ENCODE measurements at places on chromosomes 1 and 21. TPM values are rescaled to one million over a fixed set of nuclear protein-coding genes. Genes with fewer than 3 reads are reported as not detected.

DNA sequence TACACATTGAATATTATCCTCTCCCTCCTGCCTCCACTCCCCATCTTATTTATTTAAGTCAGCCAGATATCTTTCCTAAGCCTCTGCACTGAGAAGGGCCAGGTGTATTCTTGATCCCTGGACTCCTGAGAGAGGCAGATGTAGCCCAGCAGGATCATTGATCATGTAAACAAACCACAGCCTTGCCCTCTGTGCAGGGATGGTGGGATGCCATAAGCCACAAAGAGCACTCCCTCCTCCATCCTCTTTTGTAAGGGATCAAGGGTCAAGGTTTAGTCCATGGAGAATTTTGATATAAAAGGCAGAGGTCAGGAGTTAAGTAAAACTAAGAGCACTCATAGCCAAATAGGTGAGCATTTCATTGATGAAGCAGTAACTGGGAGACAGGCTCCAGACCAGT is 17.3 kb downstream of the PHGDH start:
- DNase-seq, result no peak

DNA sequence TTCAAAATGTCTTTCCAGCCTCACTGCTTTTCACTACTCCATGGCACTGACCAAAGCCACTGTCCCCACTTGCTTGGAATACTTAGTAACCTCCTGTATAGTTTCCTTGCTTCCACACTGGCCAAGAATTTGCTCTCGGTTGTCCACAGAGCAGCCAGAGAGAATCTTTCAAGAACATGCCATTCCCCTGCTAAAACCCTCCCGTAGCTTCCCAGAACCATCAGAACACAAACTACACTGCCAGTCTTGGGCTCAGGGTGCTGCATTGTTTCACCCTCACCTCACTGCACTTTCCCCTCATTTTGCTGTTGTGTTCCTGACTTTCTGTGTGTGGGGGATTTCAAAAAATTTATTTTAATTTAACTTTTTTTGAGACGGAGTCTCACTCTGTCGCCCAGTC is 25.5 kb upstream of the ERRFI1 start:
- DNase-seq, result no peak

- no peak for DNase-seq
Observed at GRCh38 chr1:202585590-202585933, 124.7 kb downstream of the SYT2 start.

GRCh38 chr21:17610911-17611310 is 1.8 kb downstream of the BTG3 start:
- peak; percentile 40 for DNase-seq

DNA sequence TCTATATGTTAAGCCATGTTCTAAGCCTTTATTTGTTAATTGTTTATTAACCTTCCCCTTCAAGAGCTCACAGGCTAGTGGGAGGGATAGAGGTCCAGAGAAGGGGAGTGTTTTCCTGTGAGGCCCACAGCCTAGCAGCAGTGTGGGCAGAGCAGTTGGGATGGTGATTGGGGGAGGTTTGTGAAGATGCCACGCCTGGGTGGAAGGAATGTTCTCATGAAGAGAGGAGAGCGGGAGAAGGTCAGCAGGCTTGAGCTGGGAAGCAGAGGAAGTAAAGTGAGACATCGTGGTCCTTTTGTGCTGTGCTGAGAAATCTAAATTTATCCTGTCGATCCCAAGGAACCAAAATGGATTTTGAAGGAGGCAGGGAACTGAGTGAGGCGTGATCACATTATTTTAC is 42.6 kb downstream of the TRAPPC10 start:
- no peak for DNase-seq

The MASP2 gene
- not detected for total RNA-seq

The TRAF3IP3 gene
- total RNA-seq, result not detected

- no peak for DNase-seq
Observed at GRCh38 chr1:147753081-147753480, 7.3 kb downstream of the GJA5 start.

The AIM2 gene
- total RNA-seq, result not detected

DNA sequence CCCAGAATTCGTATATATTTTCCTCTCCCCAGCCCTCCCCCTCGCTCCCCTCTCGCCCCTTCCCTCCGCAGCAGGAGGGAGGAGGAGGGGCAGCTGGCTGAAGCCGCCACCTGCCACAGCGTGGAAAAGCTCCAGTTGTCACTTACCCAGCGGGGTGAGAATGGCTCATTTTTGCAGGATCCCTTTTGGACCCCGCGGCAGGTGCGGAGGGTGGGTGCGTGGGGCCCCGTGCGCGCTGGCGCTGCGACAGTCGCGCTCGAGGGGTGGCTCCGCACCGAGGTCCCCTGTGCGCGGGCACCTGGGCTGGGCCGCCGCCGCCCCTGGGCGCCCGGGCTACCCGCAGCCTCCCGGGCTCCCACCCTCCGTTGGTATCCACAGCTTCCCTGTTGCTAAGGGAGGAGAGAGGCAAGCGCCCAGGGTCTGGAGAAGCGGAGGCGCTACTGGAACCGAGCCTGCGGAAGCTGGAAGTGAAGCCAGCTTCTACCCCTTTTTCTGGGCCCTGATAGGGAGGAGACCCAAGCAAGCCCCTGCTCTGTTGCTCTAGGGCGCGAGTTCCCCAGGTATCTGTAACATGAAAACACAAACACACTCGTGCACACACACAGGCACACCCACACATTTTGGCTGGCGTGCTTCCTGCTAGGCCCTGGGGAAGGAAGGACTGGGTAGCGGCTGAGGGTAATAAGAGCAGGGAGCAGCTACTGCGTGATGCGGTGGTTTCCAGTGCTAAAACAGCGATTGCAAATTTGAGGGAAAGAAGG is at the start of gene ERICH3:
Gene ERICH3, minus strand, starts transcription at position 442 of the 761 bp plus-strand sequence. Its CDS starts 273 bp downstream, at position 169.
- no peak for DNase-seq

GRCh38 chr1:165753934-165754333 is 14.7 kb downstream of the TMCO1 start:
- no peak for DNase-seq

The SOX13 gene
- 23.0 TPM for total RNA-seq

DNA sequence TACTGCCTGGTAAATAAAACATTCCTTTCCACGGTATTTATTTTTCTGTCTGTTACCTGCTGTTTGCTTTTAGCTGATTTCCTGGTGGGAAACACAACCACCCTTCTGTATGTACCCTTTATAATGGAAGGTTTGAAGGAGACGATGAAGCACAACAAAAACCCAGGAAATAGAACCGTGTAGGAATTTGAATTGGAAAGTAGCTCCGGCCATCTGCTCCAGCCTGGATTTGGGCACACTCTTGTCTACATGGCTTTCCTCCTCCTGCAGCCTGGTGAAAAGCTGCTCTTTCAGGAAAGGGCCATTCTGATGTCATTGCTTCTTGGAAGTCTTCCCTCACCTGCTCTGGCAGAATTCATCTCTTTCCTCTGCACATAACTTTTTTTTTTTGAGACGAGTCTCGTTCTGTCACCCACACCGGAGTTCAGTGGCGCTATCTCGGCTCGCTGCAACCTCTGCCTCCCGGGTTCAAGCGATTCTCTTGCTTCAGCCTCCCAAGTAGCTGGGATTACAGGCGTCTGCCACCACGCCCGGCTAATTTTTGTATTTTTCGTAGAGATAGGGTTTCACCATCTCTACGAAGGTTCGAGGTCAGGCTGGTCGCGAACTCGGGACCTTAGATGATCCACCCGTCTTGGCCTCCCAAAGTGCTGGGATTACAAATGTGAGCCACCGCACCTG is 2.7 kb downstream of the AK4 start:
- DNase-seq, result no peak

GRCh38 chr1:233675446-233675845 is 61.5 kb downstream of the KCNK1 start:
- DNase-seq, result no peak

The OLFML3 gene
- total RNA-seq, result 21.5 TPM

DNA sequence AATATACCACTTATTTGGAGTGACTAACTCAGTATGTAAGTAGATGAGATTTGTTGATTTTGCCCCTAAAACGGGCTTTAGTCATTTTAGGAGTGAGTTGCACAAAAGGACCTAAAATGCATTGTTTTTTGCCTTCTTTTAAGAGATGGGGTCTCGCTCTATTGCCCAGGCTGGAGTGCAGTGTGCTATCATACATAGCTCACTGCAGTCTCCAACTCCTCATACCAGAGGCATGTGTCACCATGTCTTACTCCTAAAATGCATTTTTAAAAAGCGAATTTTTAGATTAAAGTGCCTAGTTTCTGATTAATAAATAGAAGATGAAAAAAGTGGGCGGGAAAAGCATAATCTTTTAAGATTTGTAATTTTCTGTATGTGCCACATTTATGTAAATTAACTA is 11.5 kb upstream of the NEXN start:
- DNase-seq, result no peak

The OR2AK2 gene
- total RNA-seq, result not detected

DNA sequence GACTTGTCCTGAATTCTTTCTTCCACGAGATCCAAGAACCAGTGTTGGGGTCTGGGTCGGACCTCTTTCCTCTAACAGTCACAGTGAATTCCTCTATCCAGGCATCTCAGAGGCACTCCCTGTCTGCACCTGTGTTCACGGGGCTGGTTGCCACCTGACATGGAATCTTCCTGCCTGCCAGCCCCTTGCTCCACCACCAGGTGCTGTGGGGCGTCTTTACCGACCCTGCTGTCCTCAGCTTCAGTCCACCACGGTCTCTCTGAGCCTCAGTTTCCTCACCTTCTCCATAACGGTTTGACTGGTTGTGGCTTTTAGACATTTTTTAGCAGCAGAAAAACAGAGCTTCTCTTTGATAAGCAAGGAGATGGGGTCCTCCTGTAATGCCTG is 62.7 kb downstream of the SDC3 start:
- no peak for DNase-seq

GRCh38 chr1:31745096-31745945 is 18.8 kb downstream of the ADGRB2 start:
- peak; percentile 74 for DNase-seq

GRCh38 chr1:169731446-169731845 is 2.4 kb downstream of the SELE start:
- DNase-seq, result peak; percentile 33

DNA sequence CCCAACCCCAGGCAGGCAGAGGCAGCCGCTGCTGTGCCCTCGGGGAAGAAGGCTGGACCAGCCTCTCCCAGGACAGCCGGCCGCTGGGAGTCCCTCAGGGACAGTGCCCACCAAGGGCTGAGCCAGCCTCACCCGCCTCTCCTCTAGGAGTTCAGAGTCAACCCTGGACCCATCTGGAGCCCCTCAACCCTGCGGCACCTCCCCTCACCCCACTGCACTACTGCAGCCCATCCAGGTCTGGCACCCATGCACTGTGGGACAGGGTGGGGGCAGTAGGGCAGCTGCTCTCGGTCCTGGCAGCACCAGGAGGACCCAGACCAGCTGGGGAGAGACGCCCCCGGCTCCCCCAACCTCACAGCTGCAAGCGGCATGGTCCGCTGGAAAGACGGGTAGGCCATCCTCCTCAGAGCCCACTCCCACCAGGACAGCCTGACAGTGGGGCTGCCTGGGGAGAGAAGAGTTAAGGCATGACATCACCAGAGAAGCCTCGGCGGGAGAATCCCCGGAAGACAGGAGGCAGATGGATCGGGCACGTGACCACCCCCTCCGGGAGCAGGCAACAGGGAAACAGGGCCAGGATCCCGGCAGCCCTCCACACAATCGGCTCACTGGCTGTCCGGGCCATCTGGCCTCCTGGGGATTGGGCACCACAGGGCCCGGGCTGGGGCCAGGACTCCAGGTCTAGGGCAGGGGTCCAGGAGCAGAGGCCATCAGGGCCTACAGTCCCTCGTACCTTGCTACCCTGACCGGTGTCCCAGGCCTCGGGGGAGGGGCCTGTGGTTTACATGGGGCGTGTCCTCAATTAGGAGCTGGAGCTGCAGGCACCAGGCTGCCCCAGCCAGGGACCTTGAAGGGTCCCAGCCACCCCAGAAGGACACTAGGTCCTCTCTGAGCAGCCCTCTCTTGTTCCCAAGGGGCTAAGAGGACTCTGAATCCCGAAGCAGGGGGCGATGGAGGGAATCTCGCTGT is 3.1 kb downstream of the ACAP3 start:
- DNase-seq, result peak; percentile 44

DNA sequence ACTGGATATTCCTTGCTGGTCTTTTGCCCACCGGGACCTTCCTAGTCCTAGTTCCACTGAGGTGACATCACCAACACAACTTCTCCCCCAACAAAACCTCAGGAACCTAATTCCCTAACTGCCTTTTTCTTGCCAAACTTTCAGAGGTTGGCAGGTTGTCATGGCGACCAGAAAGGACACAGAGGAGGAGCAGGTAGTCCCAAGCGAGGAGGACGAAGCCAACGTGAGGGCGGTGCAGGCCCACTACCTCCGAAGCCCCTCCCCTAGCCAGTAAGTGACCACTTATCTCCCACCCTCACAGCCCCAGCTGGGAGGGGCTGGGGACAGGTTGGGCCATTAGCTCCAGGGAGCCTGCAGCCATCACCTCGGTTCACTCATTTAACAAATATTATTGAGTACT is 815 bp downstream of the STYXL2 start:
- no peak for DNase-seq

DNA sequence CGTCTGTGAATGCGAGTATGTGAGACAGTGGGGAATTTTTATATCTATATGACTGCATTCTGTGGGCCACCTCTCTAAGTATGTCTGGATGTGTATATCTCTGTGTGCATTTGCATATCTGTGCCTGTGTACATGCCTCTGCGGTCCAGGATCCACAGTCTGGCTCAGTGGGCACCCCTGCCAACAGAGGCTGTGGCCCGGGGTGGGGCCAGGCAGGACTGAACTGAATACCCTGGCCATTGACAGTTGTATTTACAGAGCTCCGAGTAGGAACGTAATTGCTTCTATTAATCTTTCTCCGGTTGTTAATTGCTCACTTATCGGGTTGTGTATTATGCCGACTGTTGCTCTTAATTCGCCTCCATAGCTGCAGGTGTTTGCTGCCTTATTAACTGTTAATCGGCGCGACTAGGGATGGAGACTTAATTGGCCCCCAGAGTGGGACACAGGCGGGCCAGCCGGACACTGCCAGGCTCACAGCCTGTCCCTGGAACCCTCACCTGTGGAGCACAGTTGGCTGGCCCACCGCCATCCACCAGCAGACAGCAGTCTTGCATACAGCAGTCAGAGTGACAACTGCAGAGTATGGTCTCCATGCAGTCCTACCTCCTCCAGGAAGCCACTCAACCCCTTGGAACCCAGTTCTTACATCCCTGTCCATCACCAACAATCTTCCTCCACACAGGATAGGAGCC is 22.4 kb upstream of the ADGRB2 start:
- no peak for DNase-seq

GRCh38 chr1:155977690-155978324 is 540 bp downstream of the ARHGEF2 start:
- peak; percentile 47 for DNase-seq

GRCh38 chr1:178513278-178513983 is 522 bp downstream of the TEX35 start:
- DNase-seq, result peak; percentile 7

- peak; percentile 40 for DNase-seq
Observed at GRCh38 chr1:95002540-95003432, 70.0 kb downstream of the ALG14 start.

The C1orf74 gene
- total RNA-seq, result 2.2 TPM
